ENCODE measurements at places on chromosomes 3 and 15. TPM values are rescaled to one million over a fixed set of nuclear protein-coding genes. Genes with fewer than 3 reads are reported as not detected.

CATSPER2 gene
- total RNA-seq, result 3.5 TPM

LRRN1 gene
- total RNA-seq, result 8.0 TPM

TF gene
- total RNA-seq, result 5.4 TPM

UNC45A gene
- 57.3 TPM for total RNA-seq

ZIC4 gene
- total RNA-seq, result not detected

ZNF639 gene
- total RNA-seq, result 25.9 TPM

ZNF80 gene
- total RNA-seq, result not detected

SLC12A1 gene
- not detected for total RNA-seq

IL20RB gene
- 257 TPM for total RNA-seq

DNAJA4 gene
- total RNA-seq, result 56.9 TPM

CELF6 gene
- 1.8 TPM for total RNA-seq

MOBP gene
- not detected for total RNA-seq

DPPA4 gene
- total RNA-seq, result not detected

PRRT3 gene
- 3.2 TPM for total RNA-seq

VILL gene
- total RNA-seq, result 18.1 TPM

CHRD gene
- 5.2 TPM for total RNA-seq

SERINC4 gene
- total RNA-seq, result not detected

SCN5A gene
- 0.39 TPM for total RNA-seq

ABHD10 gene
- 21.7 TPM for total RNA-seq

LIPC gene
- total RNA-seq, result not detected
